ENCODE measurements at places on chromosomes 7 and 10. TPM values are rescaled to one million over a fixed set of nuclear protein-coding genes. Genes with fewer than 3 reads are reported as not detected.

DNA sequence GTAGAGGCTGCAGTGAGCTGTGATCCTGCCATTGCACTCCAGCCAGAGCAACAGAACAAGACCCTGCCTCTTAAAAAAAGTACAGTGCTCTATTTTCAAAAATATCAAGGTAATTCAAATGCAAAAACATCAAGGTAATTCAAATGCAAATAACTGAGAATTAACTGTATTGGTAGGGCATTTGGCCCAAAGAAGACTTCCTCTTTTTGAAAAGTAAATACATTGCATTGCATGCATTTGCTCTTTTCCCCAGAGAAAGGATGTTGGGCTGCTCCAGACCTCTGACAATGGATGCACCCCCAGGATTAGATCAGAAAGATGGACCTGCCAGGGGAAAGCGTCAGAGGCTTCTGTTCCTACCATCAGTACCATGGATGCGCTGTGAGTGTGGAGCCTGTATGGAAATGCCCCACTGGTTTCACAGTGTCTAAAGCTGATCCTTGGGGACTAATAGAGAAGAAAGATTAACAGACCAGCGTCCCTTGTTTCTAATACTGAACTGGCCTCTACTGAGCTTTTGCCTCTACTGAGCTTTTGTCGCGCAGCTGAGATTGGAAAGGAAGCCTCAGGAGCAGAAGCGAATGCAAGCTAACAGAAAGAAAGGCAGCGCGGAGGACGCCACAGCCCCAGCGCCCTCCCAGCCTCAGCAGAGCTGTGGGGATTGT is 93.5 kb upstream of the LYZL2 start:
- DNase-seq = no peak

- DNase-seq = no peak
Observed at GRCh38 chr7:87447116-87447635, 28.3 kb downstream of the ABCB4 start.

LDB1 gene
- polyA plus RNA-seq = 103 TPM

KEL gene
- polyA plus RNA-seq = 1.8 TPM

DNA sequence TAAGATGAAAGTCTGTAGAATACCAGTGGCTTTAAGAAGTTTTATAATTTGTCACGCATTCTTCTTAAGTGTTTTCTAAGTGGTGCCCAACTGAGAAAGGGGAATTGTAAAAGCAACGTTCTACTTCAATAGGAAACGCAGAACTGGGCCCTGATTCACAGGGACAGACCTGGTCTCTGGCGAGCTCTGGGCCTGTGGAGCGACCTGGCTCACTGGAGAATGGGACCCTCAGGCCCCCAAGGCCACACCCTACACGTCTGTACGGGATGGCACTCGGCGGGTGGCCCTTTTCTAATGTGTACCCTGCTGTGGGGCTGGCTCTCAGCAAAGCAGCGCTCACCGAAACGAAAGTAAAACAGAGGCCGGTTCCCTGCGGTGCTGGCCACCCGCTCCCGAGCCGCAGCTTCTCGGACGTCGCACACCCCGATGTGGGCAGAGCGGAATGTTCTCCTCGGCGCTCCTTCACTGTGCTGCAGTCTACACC is 205.0 kb downstream of the DIP2C start:
- no peak for DNase-seq

DNA sequence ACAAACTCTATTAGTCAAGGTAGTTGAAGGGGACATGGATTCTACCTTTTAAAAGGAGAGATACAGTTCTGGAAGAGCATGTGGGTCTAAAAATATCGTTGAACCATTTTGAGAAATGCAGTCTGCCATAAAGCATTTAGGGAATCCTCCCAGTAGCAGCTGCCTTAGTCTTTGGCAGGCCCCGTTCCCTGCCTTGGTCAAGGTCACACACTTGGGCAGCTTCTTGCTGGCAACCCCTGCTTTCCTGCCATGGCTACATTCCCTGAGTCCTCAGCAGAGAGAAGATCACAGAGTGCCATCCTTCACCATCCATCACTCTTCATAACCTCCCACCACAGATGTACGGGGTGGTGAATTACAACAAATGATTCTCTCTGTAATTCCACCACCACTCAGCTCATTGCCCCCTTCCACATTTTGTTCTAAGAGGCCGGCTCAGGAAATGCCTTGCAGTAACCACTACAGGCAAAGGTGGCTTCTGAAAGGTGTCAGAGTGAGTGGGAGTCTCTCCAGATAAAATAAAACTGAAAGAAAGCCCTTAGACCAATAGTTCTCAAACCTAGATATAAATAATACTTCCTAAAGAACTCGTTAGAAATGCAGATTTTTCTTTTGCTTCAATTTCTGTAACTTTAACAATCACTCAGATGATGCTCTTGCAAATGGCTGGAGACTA is 121.4 kb upstream of the STK17A start:
- DNase-seq = no peak

- no peak for DNase-seq
Observed at GRCh38 chr10:28743576-28743975, 66.3 kb downstream of the BAMBI start.

DNA sequence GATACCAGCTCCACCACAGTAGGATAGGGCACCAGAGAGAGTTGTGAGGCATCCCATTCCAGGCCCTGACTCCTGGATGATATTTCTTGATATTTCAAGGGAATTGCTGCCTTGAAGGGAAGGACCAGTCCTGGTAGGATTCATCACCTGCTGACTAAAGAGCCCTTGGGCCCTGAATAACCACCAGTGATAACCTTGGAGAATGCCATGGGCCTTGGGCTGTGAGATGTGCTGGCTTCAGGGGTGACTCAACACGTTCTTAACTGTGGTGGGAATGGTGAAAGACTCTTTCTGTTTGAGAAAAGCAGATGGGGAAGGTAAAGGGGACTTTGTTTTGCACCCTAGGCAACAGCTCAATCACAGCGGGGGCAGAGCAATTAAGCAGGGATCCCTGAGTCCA is 21.4 kb upstream of the ASZ1 start:
- no peak for DNase-seq

H2BK1 gene
- polyA plus RNA-seq = not detected

- no peak for DNase-seq
Observed at GRCh38 chr10:110373059-110373458, 68.3 kb upstream of the SMNDC1 start.

GRCh38 chr10:13019280-13019679 is 17.8 kb upstream of the CCDC3 start:
- DNase-seq = no peak

GRCh38 chr7:152709287-152710152 is 33.6 kb upstream of the XRCC2 start:
- no peak for DNase-seq

DNA sequence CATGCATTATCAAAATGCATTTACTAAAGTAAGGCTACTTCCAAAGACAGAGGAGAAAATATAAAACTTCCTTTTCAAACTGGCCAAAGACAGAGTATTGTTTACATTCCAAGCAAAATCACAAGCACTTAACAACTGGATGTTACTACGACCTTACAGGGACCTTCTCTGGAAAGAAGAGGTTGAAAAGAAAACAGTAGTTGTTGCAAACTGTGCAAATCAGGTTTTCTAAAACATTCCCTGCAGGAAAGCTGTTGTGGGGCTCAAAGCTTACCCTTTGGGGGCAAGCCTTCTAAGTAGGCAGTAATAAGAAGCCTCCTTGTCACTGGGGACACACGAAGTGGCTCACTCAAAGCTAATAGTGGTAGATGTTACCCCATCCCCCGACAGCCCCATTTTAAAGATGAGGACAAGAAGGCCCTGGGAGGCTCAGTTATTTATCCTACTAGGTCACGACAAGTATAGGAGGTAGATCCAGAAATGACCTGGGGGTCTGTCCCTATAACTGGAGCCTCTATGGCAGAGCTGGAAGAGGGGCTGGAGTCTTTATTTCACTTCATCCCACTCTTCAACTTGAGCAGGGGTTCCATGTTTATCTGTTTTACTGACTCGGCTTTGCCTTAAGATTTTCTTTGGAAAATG is 46.6 kb downstream of the ATXN7L1 start:
- DNase-seq = no peak

GRCh38 chr7:125278318-125278717 is 348.7 kb upstream of the POT1 start:
- no peak for DNase-seq

GRCh38 chr7:6637544-6638229 is 569 bp downstream of the ZNF316 start:
- DNase-seq = no peak

DNA sequence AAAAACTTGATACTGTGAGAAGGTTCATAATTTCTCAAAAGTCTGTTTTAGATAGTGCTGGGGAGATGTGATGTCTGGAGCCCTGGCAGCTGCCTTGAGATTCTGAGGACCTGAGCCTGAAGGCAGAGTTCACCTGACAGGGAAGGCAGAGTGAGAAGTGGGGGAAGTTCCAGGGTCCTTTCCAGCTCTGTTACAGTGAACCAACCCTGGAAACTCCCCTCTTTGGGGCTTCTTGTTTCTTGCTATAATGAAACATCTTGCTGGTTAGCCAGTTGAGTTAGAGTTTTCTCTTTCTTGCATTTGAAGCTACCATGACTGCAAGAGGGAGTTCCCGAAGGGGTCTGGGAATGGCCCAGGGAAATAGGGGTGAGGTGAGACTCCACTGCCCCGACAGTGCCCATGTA is 158.9 kb upstream of the TNRC18 start:
- DNase-seq = no peak

Measured in right renal cortex interstitium (tissue), 3 donors.